Activated B cell treated with CpG ODN at 0.5 μM for 24 hours (primary cell): ENCODE measurements at places on chromosomes 7 and 10. TPM values are rescaled to one million over a fixed set of nuclear protein-coding genes. Genes with fewer than 3 reads are reported as not detected.
A peak's percentile ranks its signal among the peaks of the same experiment; 100 is the strongest.

GRCh38 chr10:91771907-91772306 lies 26.3 kb upstream of the TNKS2 start:
- no peak for DNase-seq

DNA sequence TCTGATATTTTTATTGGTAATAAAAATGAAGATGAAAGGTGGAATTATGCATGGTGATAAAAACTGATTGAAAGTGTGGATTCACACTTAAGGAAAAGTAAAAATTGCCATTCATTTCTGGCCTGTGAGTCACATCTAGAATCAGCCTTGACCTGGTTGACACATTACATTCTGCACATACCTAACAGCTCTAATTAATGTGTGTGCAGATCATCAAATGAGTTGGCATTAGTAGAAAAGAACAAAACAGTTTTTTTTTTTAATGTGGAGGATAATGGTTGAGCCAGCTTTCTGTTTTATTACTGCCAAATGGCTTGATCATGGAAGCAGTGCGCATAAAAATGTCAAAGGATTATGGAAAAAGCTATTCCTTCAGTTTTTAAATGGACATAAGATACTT lies 142.6 kb upstream of the TMEM196 start:
- no peak for DNase-seq

DNA sequence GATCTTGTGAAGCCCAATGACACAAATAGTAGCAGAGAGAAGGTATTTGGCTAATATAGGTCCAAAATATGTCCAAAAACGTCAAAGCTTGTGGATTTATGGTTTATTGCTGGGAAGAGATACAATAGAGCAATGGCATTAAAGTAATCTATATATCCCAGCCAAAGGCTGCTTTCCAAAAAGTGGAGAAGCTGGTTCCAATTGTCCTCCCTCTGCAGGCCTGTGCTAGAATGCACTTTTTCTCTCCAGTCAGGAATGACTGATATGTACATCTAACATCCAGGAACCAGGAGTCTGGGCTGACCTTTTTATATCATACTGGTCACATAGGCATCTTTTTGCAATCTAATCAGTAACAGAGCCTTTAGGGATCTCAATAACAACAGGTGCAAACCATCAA lies 167.1 kb upstream of the FAM3C start:
- no peak for DNase-seq

DNA sequence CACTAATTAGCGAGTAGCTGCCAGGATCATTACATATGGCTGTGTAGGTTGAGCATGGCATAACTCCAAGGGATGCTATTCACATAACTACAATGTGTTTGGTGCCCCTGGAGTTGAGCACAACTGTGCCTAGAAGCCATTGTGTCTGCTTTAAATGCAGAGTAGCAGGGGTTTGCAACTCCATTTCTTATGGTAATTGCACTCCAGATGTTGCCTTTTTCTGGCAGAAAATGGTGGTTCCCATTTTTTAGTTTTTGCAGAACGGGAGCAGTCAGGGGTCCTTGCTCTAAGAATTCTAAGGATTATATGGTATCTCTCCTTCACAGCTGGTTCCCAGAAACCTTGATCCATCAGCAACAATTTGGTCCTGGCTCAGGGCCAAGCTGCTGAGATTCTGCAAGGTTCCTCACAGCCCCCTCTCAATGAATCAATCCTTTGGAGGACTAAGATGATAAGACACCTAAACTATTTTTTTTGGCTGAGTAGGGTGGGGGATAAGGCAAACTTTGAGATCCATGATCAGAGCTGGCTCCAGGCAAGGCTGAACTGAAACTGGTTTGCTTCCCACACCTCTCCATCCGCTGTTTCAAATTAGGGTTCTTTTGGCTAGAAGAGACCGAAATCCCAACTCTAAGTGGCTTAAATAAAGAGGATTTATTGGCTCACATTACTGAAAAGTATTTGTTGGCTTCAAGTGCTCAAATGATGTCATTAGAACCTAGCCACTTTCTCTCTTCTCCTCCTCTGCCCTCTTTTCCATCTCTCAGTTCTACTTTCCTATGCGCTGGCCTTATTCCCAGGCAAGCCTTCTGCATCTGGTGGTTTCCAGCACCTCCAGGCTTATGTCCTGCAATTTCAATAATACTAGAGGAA lies 97.5 kb upstream of the CCDC6 start:
- DNase-seq = no peak

GRCh38 chr7:52956379-52956915 lies 79.0 kb upstream of the POM121L12 start:
- DNase-seq = no peak

- no peak for DNase-seq
Measured at GRCh38 chr10:103814105-103814504, 41.3 kb downstream of the SH3PXD2A start.

DNA sequence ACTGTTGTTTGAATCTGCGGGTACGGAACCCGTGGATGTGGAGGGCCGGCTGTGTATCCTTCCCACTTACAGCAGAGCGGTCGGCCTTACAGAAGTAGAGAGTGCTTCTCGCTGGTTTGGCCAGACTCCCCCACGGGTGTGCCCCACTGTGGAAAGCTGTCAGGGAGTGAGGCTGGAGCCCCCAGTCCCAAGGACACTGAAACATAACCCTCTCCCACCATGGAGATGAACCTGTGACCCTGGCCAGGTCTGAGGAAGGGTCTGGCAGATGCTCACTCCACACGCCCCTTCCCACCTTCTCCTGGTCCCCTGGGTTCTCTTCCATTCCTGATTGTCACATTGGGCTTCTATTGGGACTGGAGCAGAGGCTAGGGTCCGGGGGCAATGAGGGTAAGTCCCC lies 39.6 kb downstream of the TSPAN15 start:
- no peak for DNase-seq

DNA sequence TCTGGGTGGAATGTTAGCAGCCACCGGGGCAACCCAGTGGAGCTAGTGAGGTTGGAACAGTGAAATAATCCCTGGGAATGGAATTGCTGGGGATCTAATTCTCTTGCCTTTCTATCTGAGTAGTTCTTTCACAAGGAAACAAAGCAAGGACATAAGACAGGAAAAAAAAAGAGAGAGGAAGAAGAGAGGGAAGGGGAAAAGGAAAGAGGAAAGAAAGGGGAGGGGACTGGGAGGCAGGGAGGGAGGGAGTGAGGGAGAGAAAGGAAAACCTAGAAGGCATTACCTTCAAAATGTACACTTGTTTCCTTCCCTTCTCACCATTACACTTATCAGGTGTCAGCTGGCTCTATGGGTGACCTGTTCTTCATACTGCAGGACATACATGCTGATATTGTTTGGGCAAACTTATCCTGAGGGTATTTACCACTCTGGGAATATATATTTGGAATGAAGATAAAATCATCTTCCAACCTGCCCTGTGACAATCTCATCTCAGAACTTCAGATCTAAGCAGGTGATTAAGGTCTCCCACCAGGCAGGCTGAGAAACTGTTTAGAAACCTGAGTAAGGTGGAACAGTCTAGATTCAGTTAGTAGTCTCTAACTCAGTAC lies 50.0 kb upstream of the KCNIP2 start:
- no peak for DNase-seq

GRCh38 chr10:123868038-123869019 lies 23.3 kb downstream of the CPXM2 start:
- no peak for DNase-seq

DNA sequence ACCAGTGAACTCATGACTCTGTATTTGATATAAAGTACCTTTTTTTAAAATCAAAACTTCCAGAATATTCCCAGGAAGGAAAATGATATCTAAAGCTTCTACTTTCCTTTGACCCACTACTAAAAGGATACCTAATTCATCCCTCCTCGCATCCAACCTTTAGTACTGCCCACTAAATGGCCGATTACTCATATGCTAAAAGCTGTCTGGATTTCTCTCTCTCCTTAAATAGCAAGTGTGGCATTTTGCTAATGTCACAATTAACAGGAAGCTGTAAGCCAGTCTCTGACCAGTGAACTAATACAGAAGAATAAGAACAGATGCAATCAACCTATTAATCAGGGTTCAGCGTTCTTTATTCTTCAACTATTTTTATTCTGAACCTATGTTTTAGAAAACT lies 59.0 kb downstream of the DNAJB9 start:
- no peak for DNase-seq

GRCh38 chr7:119879835-119880234 lies 393.1 kb upstream of the KCND2 start:
- DNase-seq = no peak

DNA sequence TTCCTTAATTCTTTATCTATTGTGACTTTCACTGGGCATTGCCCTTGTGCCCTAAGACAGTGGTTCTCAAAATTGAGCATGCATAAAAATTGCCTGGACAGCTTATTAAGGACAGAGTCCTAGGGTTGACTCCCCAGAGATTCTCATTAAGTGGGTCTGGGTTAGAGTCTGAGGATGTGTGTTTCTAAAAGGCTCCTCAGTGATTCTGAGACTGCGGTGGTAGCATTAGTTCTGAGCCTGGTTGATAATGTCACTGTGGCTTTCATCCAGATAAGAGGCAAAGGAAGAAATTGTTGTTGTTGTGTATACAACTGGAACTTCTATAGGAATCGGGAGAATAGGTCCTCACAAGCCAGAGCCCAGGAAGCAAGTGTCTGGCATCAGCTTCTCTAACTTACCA lies 1.3 kb downstream of the IFIT2 start:
- no peak for DNase-seq

- no peak for DNase-seq
Measured at GRCh38 chr7:35379481-35379880, 125.6 kb upstream of the TBX20 start.

DNA sequence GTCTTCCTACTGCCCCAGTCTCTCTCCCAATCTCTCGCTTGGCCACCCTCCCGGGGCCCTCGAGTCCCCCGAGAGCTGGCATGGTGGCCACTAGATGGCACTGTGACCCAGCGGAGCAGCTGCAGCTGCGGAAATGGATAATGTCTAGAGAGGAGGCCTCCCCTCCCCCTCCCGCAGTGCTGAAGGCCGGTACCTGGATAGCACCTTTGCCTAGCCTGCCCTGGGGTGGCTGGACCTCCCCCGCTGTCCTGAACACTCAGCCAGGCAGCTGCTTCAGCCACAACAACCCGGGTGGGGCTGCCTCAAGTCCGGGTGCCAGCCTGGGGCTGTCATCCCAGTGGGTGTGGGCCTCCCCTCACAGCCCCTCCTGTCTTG lies 65.2 kb downstream of the GOLGA7B start:
- peak; percentile 44 for DNase-seq

DNA sequence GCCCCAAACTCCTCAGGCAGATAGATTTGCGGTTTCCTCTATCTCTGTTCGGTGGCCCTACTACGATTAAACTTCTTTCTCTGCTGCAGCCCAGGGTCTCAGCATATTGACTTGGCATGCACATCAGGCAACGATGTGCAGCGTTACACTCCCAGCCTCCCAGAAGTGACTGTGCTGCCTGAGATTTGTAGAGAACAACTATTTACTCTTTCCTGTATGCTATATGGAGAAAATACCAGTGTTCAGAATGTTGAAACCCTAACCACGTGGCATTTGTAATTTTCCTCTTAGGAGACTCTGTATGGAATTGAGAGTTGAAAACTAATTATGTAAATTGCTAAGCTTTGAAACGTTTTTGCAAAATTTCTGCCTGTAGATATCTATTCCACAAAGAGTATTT lies 50.9 kb downstream of the GNAI1 start:
- DNase-seq = no peak

DNA sequence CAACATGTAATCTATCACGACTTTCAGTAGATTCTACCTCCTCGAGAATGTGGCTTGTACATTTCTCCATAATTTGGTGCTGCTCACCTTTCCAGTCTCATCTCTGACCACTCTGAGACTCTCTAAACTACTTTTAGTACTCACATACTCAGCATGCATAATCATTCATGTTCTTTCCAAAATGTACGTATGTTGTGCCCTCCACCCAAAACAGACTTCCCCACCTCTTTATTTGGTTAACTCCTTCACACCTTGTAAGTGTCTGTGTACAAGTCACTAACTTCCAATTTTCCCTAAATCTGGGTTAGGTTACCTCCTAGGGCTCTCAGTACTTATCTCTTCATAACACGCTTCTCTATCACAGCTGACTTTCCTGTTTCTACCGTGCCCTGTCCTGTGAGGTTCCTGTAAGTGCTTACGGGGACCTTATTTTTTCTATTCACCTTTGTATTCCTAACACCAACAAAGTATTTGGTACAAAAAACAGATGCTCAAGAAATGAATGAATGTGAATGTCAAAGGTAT lies 186.2 kb upstream of the MKLN1 start:
- DNase-seq = no peak

DNA sequence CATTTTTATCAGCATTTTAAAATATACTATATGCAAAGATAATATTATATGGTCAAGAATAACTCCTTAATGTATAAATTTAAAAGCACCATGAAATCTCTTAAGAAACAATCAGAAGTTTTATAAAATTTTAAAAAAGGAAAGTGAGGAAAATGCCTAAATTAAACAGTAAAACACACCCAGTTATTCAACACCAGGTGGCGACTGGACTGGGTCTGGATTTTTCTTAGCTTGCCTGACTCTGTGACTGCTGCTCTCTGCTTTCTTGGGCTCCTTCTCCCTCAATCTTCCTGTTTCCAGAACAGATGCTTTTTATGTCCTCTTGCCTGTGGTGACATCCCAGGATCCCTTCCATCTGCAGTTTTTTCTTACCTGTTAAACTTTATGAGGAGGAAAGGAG lies 200.3 kb downstream of the BICC1 start:
- DNase-seq = no peak

GRCh38 chr7:30412782-30413504 lies 65.6 kb downstream of the NOD1 start:
- DNase-seq = no peak

- no peak for DNase-seq
Measured at GRCh38 chr7:135128931-135129330, 18.9 kb upstream of the TMEM140 start.

GRCh38 chr7:67821116-67821515 lies 824.5 kb downstream of the TYW1 start:
- DNase-seq = no peak

DNA sequence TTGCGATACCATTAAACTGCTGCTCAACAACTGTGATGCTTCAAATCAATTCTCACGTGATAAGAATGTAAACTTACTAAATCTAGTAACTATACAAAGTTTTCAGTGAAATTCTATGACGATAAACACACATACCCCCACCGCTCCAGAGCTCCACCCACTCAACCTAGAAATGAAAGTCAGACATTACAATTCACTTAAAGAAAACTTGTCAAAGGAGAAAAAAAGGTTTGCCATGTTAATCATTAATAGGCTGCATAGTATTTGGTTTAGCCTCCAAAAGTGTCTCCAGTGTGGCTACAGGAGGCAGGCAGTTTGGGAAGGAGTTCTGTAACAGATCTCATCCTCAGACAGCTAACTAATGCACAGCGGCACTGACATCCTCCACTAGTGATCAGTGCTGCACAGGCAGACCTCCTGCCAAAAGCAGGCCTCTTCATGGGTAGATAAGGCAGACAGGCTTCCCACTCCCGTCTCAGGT lies 3.1 kb downstream of the HERPUD2 start:
- DNase-seq = no peak

GRCh38 chr7:100629117-100629716 lies 12.1 kb downstream of the TFR2 start:
- no peak for DNase-seq

The ELMO1 gene
- total RNA-seq = 108 and 132 TPM in 2 replicates

The INA gene
- not detected in 2 replicates for total RNA-seq

The MMP21 gene
- total RNA-seq = 0.10 and 0.35 TPM in 2 replicates

The SLC29A3 gene
- total RNA-seq = 3.1 and 4.3 TPM in 2 replicates

The NANOS1 gene
- total RNA-seq = 0.15 and 0.33 TPM in 2 replicates

The NODAL gene
- total RNA-seq = not detected in 2 replicates

The LRMDA gene
- not detected in 2 replicates for total RNA-seq

The ZNF37A gene
- total RNA-seq = 20.8 and 23.1 TPM in 2 replicates

The NUDT13 gene
- 3.5 and 4.6 TPM in 2 replicates for total RNA-seq
